ENCODE measurements at places on chromosomes 6 and 20. TPM values are rescaled to one million over a fixed set of nuclear protein-coding genes. Genes with fewer than 3 reads are reported as not detected.

- DNase-seq = no peak
Measured at GRCh38 chr6:123316733-123317323, 319.9 kb downstream of the TRDN start.

DNA sequence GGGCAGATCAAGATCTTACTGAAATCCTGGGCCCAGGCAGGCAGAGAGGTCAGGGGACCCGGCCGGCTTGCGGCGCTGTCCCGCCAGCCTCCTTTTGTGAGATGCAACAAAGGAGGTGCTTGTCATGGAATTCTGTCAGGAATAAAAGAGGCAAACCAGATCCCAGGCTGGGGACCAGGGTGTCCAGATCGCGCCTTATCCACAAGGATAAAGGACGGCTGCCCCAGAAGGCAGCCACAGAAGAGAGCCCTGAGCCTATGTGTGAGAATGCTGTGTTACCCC, 42.6 kb upstream of the CDH22 start:
- no peak for DNase-seq

- DNase-seq = no peak
Measured at GRCh38 chr6:7062451-7063162, 45.2 kb upstream of the RREB1 start.

DNA sequence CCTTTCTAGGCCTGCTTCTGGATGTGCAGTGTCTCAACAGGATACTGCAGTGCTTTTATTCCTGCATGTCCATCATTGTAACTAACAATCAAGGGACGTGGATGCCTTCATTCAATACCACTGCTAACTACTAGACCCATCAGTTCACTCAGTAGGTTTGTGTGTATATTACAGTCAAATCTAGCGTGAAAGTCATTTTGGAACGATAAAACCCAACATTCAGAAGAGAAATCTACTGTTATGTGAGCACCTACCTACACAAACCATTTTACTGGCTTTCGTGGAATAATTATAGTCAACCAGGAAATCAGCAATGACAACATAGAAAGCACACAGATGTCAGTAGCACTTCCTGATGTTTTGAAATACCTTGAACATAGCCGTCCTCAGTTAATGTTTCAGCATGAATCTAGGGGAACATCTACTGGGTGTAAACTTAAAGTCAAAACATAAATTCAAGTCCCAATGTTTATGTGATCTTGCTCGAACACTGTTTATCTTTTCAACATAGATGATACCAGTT, 270.6 kb downstream of the FARS2 start:
- no peak for DNase-seq

CCR6 gene
- total RNA-seq = 1.2 TPM
